ENCODE measurements at places on chromosomes 5 and 9. TPM values are rescaled to one million over a fixed set of nuclear protein-coding genes. Genes with fewer than 3 reads are reported as not detected.

DNA sequence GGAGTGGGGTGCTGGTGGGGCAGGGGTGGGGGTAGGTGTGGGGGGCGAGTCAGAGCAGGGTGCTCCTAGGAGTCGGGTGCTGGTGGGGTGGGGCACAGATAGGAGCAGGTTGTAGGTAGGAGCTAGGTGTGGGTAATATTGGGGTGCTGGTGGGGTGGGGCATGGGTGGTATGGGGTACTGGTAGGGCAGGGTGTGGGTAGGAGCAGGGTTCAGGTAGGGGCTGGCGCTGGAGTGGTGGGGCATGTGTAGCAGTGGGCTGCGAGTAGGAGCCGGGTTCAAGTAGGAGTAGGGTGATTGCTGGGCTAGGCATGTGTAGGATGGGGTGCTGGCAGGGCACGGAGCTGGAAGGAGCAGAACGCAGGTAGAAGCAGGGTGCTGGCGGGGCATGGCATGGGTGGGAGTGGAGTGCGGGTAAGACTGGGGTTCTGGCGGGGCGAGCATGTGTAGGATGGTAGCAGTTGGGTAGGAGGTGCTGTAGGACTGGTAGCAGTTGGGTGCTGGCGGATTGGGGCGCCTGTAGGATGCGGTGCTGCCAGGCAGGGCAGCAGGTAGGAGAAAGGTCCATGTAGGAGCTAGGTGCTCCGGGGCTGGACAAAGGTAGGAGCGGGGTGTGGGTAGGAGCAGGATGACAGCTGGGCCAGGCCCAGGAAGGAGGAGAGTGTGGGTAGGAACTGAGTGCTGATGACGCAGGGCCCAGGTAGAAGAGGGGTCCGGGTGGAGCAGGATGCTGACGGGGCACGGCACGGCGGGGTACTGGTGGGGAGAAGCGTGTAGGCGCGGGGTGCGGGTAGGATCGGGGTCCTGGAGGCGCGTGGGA, 105.5 kb upstream of the SIMC1 start:
- no peak for DNase-seq

GRCh38 chr5:22850981-22851380, 2.2 kb downstream of the CDH12 start:
- DNase-seq = no peak

- no peak for DNase-seq
Measured at GRCh38 chr9:118091711-118092500, 387.7 kb downstream of the TLR4 start.

DNA sequence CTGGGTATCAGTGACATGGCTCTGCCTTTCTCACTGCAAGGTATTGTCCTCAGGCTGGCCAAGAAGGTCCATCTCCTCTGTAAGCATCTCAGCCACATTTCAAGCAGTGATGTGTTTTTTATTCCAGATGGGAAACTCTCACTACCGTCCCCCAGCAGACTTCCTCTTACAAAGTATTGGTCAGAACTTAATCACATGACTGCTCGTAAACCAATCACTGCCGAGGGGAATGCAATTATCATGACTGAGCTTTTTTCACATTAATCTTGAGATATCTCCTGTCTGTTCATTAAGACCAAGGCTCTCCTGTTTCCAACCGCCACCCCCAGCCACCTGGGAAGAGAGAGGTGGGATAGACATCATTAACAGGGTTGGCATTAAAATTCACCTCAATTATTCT, 76.4 kb downstream of the BNC2 start:
- DNase-seq = no peak

The RAPGEF1 gene
- polyA plus RNA-seq = 38.5 TPM

- no peak for DNase-seq
Measured at GRCh38 chr9:134356496-134357470, 30.5 kb downstream of the RXRA start.

DNA sequence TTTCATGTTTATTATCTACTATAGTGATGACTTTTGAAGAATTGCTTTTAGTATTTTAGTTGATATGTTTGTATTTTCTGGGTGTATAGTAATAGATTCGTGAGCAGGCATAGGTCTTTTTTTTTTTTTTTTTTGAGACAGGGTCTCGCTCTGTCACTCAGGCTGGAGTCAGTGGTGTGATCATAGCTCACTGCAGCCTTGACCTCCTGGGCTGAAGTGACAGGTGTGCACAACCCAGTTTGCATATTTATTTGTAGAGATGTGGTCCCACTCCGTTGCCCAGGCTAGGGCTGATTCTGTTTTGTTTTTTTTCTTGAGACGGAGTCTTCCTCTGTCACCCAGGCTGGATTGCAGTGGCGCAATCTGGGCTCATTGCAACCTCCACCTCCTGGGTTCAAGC, 11.9 kb downstream of the ERBIN start:
- no peak for DNase-seq

DNA sequence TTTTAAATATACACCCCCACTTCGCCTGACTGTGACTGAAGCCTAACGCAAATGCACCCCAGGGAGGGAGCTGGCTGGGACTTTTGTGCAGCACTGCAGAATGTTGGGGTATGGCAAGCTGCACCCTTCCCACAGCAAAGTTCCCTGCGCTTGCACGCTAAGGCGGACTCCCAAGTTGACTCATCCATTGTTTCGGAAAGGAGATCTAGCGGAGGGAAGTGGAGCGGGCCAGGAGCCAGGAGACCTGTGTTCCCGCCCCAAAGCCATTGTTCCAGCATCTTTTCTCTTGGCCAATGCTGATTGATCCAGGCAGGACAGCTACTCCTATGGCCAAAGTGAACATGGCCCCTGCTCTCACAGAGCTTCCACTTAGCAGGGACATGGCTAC, 202.9 kb downstream of the AOPEP start:
- DNase-seq = no peak

The ACSL6 gene
- 2.4 TPM for polyA plus RNA-seq

The IFNA21 gene
- 0.17 TPM for polyA plus RNA-seq

DNA sequence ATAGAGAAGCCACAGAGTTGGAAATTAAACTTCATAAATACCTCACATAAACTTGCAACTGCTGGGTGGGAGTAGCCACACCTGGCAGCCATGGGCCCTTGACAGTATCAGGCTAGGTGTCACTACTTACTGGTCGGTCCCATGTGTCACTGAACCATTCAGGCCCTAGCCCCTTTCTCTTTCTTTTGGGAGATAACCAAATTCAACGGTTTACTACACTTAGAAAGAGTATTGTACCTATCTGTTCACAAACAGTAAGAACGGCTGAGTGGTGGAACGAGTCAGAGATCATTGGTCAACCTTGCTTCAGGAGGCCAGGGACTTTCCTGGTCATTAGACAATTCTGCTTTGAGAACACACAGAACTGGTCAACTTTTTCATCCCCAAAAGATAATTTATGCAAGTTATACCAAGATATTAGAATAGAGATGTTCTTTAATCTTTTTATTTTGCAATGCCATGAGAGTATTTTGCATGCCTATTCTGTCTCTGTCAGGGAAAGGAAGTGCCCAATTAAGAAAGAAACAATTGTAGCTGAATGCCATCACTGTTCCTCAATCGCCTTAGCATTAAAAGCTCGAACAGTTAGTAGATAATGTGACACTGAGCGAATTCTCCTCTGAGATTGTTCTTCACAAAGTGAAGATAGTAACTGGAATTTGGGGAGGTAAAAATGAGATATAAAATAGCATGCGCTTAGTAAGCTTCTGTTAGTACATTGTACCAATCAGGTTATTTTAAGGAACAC, 50.9 kb downstream of the GOLPH3 start:
- DNase-seq = no peak

The PCDHB10 gene
- 4.9 TPM for polyA plus RNA-seq

DNA sequence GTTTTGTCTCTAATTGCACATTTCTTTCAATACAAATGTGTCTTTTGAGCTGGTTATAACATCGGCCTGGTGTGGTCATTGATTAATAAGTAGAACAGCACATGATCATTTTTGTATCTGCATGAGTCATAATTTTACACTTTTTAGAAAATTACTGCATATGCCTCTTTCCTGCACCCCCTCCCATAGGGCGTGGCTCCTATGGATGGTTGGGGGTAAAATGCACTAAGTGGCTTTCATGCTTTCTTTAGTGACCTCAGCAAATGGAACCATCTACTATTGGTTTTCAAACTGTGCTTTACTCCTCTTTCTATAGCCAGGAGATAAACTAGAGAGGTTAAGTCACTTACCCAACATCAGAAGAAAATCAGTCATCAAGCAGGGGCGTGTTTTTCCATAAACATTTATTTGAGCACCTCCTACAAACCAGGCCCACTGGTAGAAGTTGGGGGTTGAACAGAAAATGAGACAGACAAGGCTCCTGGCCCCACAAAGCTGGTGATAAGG, 3.8 kb downstream of the ANXA6 start:
- DNase-seq = no peak

- no peak for DNase-seq
Measured at GRCh38 chr9:96020792-96021550, 145.5 kb downstream of the ERCC6L2 start.

GRCh38 chr5:352639-353611, 31.4 kb downstream of the AHRR start:
- DNase-seq = no peak

The CNTFR gene
- 31.6 TPM for polyA plus RNA-seq

DNA sequence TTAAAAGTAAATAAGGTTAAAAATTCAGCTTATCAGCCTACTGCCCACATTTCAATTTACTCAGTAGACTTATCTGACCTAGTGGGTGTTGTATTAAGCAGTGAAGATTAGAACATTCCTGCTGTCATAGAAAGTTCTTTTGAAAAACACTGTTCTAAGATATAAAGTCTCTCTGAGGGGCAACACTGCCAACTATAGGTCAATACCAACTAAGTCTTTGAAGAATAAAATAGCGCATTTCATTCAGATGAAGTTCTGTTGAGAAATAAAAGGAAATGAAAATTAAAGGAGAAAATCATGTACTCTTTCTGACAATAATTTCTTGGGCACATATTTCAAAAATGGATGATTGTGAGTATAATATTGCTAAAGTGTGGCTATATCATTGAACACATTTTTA, 86.8 kb downstream of the PTPRD start:
- DNase-seq = no peak

The PPP2CA gene
- 236 TPM for polyA plus RNA-seq

DNA sequence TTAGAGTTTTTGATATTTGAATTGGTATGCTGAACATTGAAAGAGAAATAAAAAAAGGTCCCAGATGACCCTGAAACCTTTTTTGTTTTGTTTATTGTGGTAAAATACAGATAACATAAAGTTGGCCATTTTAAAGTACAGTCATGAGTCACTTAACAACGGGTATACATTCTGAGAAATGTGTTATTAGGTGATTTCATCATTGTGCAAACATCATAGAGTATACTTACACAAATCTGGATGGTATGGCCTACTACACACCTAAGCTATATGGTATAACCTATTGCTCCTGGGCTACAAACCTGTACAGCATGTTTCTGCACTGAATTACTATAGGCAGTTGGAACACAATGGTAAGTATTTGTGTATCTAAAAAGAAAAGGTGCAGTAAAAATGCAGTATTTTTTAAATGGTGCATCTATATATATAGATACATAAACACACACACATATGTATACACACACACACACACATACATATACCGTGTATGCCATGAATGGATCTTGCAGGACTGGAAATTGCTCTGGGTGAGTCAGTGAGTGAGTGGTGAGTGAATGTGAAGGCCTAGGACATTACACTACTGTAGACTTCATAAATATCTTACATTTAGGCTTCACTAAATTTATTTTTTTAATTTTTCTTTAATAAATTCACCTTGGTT, 31.0 kb downstream of the TTC1 start:
- no peak for DNase-seq

GRCh38 chr9:98983295-98984268, 39.9 kb downstream of the COL15A1 start:
- no peak for DNase-seq

The LRRC14B gene
- polyA plus RNA-seq = 0.10 TPM

DNA sequence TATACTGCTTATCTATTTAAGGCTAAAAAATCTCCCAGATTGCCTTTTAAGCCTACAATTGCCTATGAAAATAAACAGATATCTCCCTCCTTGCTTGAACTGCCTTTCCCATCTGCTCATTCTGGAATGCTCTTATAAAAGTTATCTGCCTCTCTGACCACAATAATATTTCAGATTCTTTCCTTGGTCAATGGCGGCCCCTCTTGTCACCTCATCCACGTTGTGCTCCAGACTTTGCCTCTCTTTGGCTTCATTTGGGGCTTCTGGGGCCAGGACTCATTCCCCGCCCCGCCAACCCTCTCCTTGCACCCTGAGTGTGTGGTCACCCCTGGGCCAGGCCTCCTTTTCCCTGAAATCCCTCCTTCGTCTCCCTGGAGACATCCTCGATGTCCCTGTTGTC, 110.0 kb upstream of the RPS23 start:
- DNase-seq = no peak

DNA sequence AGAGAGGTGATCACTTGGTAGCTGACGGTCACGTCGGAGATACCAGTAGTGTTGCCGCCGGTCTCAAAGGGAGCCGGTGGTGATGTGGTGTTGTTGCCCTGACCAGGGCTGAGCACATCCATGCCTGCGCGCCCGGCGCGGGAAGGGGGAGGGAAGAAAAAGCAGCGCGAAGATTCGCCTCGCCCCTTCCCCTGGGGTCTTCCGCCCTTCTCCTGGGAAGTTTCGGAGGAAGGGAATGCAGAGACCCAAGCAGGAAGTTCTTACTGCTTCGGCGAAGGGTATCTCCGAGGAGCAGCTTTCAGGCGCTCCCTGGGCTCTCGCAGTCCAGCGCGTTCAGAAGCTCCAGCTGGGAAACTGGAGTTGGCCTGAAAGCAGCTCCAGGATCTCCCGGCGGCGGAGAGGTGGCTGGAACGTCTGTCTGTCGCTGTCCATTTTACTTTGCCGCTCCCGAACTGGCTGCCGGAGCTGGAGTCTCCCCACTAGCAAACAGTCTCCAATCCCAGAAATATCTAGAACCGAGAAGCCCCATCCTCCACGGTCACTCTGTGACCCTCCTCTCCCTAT, 565 bp downstream of the HTR1A start:
- DNase-seq = peak; percentile 29

DNA sequence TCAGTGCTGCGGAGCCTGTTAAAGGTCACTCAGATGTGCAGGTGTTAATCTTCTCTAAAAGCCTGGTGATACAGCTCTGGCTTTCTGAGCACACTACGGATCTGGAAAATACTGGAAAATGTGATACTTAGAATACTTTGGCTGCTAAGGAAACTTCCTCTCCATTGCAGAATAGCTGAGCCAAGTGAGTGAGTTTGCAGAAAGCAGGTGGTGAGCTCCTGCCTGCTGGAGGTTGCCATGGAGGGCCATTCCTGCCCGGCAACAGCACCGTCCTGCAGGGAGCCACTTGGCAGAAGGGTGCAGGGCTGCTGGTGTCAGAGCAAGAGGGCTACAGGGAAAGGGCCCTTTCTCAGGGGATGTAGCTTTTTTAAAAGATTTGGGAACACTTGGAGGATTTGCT, 40.7 kb downstream of the SECISBP2 start:
- DNase-seq = no peak

The LECT2 gene
- polyA plus RNA-seq = 2.1 TPM

- DNase-seq = no peak
Measured at GRCh38 chr9:129476821-129477611, 143.9 kb downstream of the C9orf50 start.

The CCL19 gene
- polyA plus RNA-seq = not detected

DNA sequence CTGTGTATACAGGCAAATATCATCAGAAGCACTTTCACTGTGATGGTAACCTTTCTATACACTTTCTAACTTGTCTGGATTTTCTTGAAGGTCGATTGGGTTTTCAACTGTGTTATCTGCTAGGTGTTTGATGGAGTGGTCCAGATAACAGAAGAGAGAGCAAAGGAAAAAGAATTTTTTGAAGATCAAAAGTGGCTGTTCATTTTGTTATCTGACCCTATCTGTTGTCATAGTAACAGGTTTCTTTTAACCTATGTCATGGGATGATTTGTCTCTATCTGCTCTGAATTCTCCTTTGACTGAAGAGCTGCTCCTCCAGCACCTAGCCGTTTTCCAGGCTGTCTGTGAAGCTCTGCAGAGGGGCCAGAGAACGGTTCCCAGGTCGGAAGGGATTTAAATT, 77.8 kb upstream of the IRX2 start:
- DNase-seq = no peak

GRCh38 chr9:137099231-137099630, 12.4 kb downstream of the MAN1B1 start:
- no peak for DNase-seq

Data from renal pelvis (tissue), 12 donors.